ENCODE measurements at places on chromosomes 2 and 18.

DNA sequence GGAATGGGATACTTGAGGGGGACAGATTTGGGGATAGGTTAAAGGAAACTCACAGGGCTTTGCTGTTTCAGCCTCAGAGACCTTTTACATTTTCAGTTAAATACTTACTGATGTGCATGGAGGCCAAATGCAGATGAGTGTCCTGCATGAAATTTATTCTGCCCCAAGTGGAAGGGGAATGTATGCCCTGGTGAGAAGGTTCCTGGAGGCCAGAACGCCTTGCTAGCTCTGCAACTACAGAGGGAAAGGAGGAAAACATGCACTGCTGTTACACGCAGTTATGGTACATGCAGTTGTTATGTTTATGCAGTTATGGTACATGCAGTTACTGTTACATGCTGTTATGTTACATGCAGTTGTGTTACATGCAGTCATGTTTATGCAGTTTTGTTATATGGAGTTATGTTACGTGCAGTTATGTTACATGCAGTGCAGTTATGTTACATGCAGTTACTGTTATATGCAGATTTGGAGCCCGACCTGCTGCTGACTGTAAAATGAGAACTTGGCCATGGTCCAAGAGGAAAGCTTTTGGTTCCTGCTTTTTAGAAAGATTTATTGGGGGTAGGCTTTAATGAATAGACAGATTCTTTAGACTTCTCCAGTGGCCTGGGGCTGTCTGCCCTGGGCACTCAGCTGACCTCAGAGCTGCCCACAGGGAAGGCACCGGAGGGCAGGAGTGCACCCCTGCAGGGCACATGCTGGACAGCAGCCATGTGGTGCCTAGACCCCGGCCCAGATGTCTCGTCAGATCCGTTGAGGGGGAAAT, 84.1 kb downstream of the LDLRAD4 start:
- DNase-seq: no peak

GRCh38 chr2:85697096-85697495, 2.9 kb downstream of the GNLY start:
- DNase-seq: no peak

GRCh38 chr2:64533882-64534281, 9.8 kb downstream of the AFTPH start:
- no peak for DNase-seq

- no peak for DNase-seq
Observed at GRCh38 chr2:112712465-112712864, 8.4 kb upstream of the NT5DC4 start.

DNA sequence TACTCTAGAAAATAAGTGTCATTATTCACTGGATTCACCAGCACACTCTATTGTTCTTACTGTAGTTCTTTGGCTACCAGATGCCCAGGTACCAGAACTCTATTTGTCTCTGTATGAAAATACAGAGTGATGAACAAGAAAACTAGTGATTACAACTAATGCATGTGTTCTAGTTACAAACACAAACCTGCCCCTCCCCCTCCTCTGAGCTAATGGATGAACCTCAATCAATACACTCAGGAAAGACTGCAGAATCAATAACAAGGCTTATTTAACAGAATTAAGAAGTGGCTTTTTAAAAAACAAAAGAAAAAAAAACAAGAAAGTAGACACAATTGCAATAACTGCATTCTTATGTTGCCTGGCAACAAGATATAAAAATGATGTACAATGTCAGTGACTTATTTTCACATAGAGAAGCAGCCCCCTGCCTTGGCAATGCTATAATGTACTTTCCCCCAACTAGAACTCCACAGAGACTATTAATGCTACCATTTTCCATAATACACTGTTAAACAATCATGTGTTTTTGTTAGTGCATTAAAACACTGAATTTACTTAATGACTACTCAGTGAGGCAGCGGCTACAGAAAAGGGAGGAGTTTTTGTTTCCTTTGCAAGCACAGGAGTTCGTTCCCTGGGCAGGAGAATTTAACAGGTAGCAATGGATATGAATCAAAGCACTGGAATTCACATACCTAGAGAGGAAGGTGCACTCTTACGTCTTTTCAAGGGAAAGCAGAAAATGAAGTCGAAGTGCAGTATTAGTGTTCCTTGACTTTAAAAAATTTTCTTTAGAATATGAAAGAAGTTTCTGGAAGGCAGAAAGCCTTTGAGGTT, 318.8 kb upstream of the REV1 start:
- DNase-seq: peak; percentile 74

GRCh38 chr2:9844576-9844975, 1.3 kb downstream of the TAF1B start:
- DNase-seq: peak; percentile 20
